AG20443 (cell line): ENCODE measurements at places on chromosomes 11 and 22.

DNA sequence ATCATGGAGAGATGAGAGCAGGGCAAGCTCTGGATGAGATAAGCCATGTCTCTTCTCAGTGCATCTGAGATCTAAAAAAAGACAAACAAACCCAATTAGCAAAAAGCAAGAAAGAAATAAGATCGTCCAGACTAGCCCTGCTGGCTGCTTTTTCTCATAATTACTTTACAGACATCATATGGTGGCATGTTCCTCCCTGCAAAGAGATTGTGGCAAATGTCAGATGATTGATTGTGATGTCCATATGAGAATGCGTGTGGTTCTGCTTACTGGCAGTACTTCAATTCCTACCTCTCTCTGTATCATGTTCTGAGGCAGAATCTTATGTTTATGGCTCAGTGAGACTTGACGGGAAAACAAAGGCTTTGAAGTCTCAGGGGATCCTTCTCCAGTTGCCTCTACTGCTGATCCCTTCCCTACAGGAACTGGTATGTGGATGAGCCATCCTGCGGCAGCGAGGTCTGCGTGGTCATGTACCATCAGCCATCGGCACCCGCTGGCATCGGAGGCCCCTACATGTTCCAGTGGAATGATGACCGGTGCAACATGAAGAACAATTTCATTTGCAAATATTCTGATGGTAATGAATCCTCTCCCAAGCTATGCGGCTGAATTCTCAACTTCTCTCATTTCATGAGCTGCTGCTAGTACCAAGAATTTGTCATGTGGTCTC is 8.8 kb downstream of the LAYN start:
- no peak for DNase-seq

GRCh38 chr22:36562261-36562835 is 33.4 kb upstream of the EIF3D start:
- peak; percentile 87 for DNase-seq

- DNase-seq, result no peak
Observed at GRCh38 chr11:15944460-15944859, 411.9 kb downstream of the SOX6 start.

GRCh38 chr22:46994983-46995382 is 232.5 kb downstream of the TBC1D22A start:
- no peak for DNase-seq

DNA sequence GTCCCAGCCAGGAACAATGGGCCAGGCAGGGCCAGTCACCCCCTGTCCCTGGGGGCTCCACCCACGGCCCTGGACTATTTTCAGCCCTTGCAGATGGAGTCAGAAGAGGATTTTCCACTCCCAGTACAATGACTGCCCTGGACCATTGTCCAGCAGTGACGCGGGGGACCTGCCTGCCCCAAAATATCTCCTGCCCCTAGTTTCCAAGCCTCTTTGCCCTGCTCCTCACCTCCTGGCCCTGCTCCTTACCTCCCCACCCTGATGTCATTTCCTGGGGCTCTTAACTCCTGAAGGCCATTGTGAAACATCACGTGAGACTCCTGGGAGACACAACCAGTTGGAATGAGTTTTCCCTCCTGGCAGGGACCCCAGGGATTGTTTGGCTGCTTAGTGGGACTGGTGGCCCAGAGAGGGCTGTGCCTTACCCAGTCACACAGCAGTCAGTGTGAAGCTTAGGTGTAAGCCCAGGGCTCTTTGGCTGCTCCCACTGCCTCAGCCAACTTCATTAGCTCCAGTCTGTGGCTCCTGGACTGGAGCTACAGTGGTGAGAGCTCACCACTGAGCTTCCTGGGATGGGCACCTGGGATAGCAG is 22.2 kb downstream of the P2RY2 start:
- DNase-seq, result peak; percentile 63

DNA sequence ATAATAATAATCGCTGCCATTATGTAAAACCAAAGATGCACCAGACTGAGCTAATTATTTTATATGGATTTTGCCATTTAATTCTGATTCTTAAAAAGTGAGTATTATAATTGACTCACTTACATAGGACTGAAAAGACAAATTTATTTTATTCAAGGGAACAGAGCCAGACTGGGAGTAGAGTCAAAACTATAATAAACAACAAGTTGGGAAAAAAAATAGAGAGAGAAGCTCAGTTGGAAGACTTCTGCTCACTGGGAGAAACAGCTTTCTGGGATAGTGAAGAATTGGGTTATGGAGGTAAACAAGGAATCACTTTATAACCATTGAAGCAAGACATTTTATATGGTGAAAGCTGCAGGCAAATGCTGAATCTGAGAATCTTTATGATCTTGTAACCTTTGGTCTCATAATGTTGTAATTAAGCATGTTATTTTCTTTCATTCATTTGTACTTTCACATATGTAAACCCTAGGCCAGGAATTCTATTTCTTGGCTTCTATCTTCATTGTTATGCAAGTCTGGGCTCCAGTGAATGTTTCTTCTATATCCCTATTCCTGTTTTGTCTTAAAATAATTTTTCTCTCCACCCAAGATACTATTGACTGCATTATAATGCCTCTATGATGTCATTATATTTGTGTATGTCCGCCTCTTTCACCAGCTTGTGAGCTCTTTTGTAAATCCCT is 725.3 kb upstream of the CCDC179 start:
- no peak for DNase-seq

- no peak for DNase-seq
Observed at GRCh38 chr11:67268081-67268961, 2.0 kb downstream of the GRK2 start.

- no peak for DNase-seq
Observed at GRCh38 chr22:47944941-47945340, 1182.5 kb downstream of the TBC1D22A start.

GRCh38 chr11:35330156-35330889 is 89.0 kb downstream of the SLC1A2 start:
- DNase-seq, result no peak

DNA sequence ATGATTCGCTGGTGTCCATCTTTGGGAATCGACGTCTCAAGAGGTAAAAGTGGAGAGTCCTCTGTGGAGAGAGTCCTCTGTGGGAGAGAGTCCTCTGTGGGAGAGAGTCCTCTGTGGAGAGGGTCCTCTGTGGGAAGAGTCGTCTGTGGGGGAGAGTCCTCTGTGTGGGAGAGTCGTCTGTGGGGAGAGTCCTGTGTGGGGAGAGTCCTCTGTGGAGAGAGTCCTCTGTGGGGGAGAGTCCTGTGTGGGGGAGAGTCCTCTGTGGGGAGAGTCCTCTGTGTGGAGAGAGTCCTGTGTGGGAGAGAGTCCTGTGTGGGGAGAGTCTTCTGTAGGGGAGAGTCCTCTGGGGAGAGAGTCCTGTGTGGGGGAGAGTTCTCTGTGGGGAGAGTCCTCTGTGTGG is 3.1 kb downstream of the PRDX5 start:
- DNase-seq, result no peak

- DNase-seq, result no peak
Observed at GRCh38 chr11:96267496-96268032, 75.4 kb downstream of the MAML2 start.

DNA sequence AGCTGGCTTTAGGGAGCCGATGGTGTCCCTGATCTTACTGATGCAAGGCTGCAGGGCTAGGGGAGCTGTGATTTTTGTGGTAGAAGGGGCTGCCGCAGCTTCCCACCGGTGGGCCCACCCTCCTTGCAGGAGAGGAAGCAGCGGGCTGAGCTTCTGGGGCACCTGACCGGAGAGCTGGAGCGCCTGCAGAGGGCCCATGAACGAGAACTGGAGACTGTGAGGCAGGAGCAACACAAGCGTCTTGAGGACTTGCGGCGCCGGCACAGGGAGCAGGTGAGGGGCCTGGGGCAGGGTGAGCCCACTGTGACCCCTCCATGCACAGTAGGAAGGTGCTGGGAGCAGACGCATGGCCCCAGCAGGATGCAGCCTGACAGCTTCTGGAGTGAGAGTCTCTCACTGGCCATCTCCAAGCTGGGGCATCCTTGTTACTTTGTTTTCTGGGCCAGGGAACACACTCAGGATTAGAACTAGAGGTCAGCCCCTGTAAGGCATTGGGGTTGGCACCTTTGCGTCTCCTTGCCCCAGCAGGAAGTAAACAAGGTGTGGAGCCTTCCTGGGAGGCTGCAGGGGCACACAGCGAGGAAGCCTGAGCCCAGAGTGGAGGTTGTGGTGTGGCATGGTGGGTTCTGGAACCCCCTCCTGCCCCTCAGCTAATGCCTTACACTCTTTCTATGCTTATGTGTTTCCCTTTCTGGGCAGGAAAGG is 66.7 kb downstream of the CEP164 start:
- DNase-seq, result no peak

DNA sequence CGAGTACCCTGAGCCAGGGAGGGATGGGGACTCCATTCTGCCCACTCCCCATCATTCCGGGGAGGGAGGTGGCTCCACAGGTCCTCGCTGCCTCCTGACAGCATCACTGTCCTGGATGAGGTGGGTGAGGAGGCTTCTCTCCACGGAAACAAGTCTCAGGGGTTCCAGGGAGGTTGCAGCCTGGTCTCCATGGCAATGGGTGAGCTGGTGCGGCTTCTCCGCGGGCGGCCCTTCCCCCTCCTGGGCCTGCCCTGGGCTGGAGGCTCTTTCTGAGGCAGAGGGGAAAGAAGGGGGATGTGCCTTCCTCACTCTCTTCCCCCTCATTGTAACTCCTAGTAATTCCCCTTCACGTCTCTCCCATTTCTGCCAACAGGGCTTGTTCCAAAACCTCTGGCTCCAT is 37.1 kb upstream of the PARVG start:
- no peak for DNase-seq

- DNase-seq, result no peak
Observed at GRCh38 chr11:56396047-56396446, 16.4 kb upstream of the OR5AL1 start.

DNA sequence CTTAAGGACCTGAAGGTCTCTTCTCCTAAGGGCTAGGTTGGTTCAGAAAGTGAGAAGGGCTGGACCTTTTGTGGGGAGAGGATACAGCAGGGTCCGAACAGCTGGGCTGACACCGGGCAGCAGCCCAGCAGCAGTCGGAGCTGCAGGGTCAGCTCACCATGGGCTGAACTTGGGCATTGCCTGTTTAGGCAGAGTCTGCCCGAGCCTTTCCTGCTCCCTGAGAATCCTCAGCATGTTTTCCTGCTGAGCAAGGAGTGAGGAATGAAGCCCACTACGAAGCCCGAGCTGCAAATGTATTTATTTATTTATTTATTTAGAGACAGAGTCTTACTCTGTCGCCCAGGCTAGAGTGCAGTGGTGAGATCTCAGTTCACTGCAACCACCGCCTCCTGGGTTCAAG is 83.9 kb downstream of the PTPRJ start:
- peak; percentile 72 for DNase-seq

- DNase-seq, result no peak
Observed at GRCh38 chr11:131099746-131100145, 183.5 kb upstream of the SNX19 start.

- no peak for DNase-seq
Observed at GRCh38 chr11:44559207-44559939, 6.1 kb upstream of the CD82 start.

DNA sequence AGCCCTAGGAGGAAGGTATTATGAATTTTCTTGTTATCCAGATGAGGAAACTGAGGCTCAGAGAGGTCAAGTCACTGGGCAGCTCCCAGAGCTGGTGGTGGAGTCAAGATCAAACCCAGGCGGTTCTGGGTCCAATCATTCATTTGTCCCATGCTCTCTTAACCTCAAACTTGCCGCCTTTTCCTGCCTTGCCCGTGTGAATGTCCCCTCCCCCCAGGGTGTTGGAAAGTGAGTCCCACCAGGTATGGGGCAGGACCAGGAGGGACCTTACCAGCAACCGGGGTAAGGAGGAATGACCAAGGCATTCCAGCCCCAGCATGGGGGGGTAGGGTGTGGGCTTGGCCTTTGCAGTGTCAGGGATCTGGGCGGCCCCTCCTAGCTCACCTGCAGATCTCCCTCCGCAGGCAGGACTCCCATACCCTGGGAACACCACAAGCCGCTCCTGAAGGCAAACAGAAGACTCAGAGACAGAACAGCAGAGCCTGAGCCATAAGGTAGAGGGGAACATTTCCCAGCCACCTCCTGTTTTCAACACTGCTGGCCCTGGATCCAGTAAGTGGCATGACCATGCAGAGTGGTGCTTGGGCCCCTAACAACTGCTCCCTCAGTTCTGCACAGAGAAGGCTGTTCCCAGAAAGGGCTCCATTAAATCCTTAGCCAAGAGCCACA is 41.2 kb upstream of the SYT7 start:
- DNase-seq, result no peak

DNA sequence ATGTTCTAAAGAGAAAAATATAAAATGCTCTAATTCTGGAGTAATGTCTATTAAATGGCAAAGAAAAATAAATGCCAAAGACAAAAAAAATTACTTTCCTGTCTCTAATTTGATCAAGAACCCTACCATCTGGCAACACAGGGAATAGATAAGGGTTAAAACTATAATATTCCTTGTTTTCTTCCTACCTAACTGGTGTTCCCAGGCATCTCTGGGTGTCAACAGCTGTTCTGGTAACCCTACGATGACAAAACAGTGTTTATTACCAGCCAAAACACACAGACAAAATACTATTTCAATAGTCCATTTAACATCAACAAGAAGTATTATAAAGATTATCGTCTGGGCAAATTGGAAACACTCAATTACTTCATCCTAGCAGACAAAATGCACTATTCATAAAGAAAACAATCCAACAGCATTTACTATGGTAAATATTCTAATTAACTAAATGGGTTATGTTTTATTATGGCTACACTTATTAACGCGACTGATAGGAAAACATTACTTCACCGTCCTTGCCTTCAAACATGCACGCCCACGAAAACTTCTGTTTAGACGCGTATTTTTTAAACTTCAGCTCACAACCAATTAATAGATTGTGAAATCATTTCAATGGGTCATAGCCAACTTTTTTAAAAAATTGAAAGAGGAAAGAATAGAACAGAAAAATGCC is 50.6 kb downstream of the LGR4 start:
- no peak for DNase-seq

GRCh38 chr11:81104051-81104450 is 1629.6 kb downstream of the FAM181B start:
- no peak for DNase-seq

DNA sequence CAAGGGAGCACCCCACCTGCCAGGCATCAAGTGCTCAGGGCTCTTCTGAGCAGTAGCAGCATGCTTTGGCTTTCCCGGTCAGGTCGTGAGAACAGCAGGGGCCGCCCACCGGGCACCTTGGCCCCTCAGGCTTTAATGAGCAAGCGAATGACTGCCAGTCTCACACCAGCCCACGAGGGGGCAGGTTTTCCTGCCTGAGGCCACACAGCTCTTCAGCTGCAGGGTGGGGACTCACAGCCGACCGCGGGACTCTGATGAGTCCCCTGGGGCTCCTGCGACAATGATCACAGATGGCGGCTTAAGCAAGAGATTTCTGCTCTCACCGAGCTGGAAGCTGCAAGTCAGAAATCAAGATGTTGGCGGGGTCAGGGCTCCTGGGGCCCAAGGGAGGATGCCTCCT is 14.3 kb upstream of the FGF19 start:
- peak; percentile 67 for DNase-seq

DNA sequence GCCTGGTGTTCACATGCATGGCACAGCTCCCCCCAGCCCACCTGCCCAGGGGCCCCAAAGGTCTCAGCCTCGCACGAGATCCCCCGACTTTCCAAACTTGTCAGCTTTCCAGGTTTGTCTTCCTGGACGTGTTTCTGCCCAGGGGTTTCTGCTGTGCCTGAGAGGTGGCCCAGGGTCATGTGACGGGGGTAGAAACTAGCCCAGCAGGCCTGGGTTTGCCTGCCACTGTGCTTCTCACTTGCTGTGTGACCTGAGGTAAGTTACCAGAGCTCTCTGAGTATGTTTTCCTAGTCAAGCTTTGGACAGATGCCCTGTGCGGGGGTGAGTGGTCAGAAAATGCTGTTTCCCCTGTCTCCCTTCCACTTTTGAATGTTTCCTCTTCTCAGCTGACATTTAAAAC is 38.3 kb upstream of the SHISAL1 start:
- no peak for DNase-seq
